Smooth muscle cell of bladder (primary cell): ENCODE measurements at places on chromosomes 11 and 22. TPM values are rescaled to one million over a fixed set of nuclear protein-coding genes. Genes with fewer than 3 reads are reported as not detected.

P2RX6 gene
- total RNA-seq = 2.6 and 2.8 TPM in 2 replicates

C11orf65 gene
- total RNA-seq = 0.83 and 1.3 TPM in 2 replicates

OR5M10 gene
- not detected in 2 replicates for total RNA-seq

APOL4 gene
- 0.65 and 2.3 TPM in 2 replicates for total RNA-seq

GDPD4 gene
- not detected in 2 replicates for total RNA-seq

ISX gene
- total RNA-seq = not detected in 2 replicates

FOLH1 gene
- total RNA-seq = 0.14 and 0.46 TPM in 2 replicates

MMP27 gene
- under 0.01 TPM in 1 of 2 replicates, not detected in the other for total RNA-seq

GAL3ST1 gene
- 0.18 and 0.43 TPM in 2 replicates for total RNA-seq

TRIM48 gene
- not detected in 2 replicates for total RNA-seq

LRRC4C gene
- 0.09 and 0.14 TPM in 2 replicates for total RNA-seq

TMEM9B gene
- 34.8 and 48.8 TPM in 2 replicates for total RNA-seq

MUC15 gene
- total RNA-seq = not detected in 2 replicates

SHISAL1 gene
- total RNA-seq = 17.5 and 26.6 TPM in 2 replicates

KDM4D gene
- total RNA-seq = 0.37 and 0.43 TPM in 2 replicates

KRTAP5-8 gene
- not detected in 2 replicates for total RNA-seq

OR2D2 gene
- 0.14 and 0.18 TPM in 2 replicates for total RNA-seq

BDNF gene
- 16.7 and 48.4 TPM in 2 replicates for total RNA-seq

ANGPTL5 gene
- total RNA-seq = under 0.01 TPM in 2 replicates

RIMBP3B gene
- 0.14 and 0.18 TPM in 2 replicates for total RNA-seq

RAG1 gene
- total RNA-seq = 0.14 and 0.18 TPM in 2 replicates

GUCD1 gene
- 197 and 209 TPM in 2 replicates for total RNA-seq

NDUFC2 gene
- total RNA-seq = 69.5 and 75.5 TPM in 2 replicates

PNPLA5 gene
- total RNA-seq = not detected in 2 replicates

PRR33 gene
- not detected in 2 replicates for total RNA-seq

UPK2 gene
- total RNA-seq = not detected in 2 replicates

IL18 gene
- 5.8 and 9.2 TPM in 2 replicates for total RNA-seq

RIMBP3C gene
- 0.14 and 0.18 TPM in 2 replicates for total RNA-seq

GP1BB gene
- 1.00 and 1.5 TPM in 2 replicates for total RNA-seq

TRIM68 gene
- total RNA-seq = 6.0 and 7.5 TPM in 2 replicates

HEPHL1 gene
- 0.14 TPM in 1 of 2 replicates, not detected in the other for total RNA-seq

CARD10 gene
- total RNA-seq = 1.1 and 1.5 TPM in 2 replicates

BLID gene
- total RNA-seq = 4.3 and 5.9 TPM in 2 replicates

FAM180B gene
- 0.09 TPM in 1 of 2 replicates, not detected in the other for total RNA-seq

C1QTNF4 gene
- 0.09 TPM in 1 of 2 replicates, not detected in the other for total RNA-seq

ACR gene
- not detected in 2 replicates for total RNA-seq

PKDREJ gene
- under 0.01 TPM in 2 replicates for total RNA-seq

PHLDB1 gene
- total RNA-seq = 48.4 and 108 TPM in 2 replicates

QSER1 gene
- 11.4 and 11.7 TPM in 2 replicates for total RNA-seq

SYT7 gene
- total RNA-seq = 0.74 and 1.4 TPM in 2 replicates

JAML gene
- not detected in 2 replicates for total RNA-seq

MYBPC3 gene
- not detected in 2 replicates for total RNA-seq

TRIM3 gene
- total RNA-seq = 12.2 and 18.2 TPM in 2 replicates

P2RY2 gene
- total RNA-seq = not detected in 2 replicates

NRIP3 gene
- 7.0 and 8.0 TPM in 2 replicates for total RNA-seq
